ENCODE measurements at places on chromosomes 5 and 9.

- no peak for DNase-seq
Measured at GRCh38 chr5:57501414-57502201, 19.0 kb upstream of the ACTBL2 start.

DNA sequence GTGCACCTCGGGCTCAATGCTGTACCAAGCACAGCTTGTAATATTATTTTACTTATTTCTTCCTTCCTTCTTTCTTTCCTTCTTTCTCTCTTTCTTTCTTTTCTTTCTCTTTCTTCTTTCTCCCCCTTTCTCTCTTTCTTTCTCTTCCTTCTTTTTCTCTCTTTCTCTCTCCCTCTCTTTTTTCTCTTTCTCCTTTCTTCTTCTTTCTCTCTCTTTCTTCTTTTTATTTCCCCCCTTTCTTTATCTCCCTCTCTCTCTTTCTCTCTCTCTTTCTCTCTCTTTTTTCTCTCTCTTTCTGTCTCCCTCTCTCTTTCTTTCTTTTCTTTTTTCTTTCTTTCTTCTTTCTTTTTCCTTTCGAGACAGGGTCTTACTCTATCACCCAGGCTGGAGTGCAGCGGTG, 32.7 kb upstream of the GNE start:
- no peak for DNase-seq

DNA sequence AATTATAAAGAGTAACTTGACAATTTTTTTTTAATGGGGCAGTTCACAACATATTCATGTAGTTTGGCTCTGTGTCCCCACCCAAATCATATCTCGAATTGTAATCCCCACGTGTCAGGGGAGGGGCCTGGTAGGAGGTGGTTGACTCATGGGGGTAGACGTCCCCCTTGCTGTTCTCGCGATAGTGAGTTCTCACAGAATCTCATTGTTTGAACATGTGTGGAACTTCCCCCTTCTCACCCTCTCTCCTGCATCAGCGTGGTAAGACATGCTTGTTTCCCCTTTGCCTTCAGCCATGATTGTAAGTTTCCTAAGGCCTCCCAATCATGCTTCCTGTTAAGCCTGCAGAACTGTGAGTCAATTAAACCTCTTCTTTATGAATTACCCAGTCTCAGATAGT, 40.7 kb downstream of the FBXW11 start:
- DNase-seq = no peak

- no peak for DNase-seq
Measured at GRCh38 chr9:4771788-4772187, 21.0 kb upstream of the RCL1 start.

GRCh38 chr9:98552331-98552730, 156.4 kb downstream of the GABBR2 start:
- DNase-seq = no peak

DNA sequence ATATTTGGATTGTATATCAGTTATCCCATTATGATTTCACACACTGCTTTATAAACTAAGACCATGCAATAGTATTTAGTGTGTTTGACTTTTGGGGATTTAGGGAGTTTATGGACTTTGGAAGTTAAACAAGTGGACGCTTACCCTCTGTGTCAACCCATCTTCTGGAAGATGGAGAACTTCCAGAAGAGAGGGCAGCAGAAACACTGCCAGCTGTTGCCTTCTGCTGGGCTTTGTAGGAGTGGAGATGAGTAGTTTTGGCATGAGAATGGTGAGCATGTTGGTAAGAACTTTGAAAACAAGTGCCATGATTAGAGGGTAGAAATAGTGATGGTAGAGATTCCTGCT, 2.2 kb downstream of the DNAJC25 start:
- no peak for DNase-seq

DNA sequence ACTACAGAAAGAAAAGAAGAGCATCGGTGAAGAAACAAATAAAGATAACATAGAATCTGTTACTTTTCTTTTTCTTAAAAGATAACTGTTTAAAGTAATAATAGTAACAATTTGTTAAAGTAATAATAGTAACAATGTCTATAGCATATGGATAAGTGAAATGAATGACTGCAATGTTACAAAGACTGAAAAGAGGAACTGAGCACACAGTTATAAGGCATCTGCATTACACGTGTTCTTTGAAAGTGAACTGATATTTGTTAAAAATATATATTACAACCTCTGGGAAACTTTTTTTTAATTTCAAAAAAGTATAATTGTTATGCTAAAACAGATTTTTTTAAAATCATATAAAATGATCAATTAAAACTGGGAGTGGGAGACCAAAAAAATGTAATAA, 88.4 kb upstream of the FST start:
- no peak for DNase-seq

DNA sequence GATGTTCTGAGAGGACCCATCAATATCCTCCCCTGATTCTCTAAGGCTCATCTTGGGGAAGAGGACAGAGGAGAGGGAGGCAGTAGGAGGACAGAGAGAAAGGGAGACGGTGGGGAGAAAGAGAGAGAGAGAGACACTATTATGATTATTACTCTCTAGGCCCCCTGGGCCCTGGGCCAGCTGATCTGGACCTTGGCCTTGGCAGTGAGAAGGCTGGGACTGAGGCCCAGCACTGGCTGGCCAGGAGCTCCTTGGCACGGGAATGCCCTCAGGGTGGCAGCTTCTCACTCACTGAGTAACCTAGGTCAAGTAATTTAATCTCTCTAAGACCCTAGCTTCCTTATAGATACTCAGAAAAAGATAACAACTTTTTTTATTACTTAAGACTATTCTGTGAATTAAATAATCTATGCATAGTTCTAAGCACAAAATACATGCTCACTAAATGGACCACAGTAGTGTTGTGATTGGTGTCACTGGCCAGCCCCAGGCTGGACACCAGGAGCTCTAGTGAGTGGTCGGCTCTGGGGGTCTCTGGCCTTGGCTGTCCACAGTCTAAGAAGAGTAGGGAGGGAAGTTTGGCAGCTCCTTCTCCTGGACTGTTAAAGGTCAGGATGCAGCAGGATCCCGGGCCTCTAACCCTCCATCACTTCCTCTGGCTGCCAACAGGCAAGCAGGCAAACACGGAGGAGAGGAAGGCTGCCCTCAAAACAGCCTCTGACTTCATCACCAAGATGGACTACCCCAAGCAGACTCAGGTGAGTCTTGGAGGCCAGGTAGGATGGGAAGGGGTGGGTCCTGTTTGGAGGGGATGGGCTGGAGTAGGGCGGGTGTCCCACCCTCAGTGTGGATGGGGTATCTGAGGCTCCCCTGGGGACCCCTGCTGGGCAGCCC, 50.0 kb downstream of the GSN start:
- DNase-seq = no peak

DNA sequence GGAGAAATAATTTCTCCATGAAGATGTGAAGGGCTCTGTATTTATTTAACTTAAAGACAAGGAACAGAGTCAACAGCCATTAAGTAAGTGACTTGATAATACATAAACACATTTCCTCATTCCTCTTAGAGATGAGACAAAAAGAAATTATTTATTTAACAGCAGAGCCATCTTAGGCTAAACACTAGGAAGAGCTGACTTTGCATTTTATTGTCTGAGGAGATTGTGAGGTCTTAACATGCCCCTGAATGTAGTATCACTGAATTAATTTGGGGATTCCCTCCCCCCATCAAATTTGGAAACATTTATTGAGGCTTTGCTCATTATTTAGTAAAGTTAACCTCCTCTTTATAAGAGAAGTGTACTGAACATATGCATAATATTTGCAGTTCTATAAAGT, 35.2 kb downstream of the TAS2R1 start:
- DNase-seq = no peak

DNA sequence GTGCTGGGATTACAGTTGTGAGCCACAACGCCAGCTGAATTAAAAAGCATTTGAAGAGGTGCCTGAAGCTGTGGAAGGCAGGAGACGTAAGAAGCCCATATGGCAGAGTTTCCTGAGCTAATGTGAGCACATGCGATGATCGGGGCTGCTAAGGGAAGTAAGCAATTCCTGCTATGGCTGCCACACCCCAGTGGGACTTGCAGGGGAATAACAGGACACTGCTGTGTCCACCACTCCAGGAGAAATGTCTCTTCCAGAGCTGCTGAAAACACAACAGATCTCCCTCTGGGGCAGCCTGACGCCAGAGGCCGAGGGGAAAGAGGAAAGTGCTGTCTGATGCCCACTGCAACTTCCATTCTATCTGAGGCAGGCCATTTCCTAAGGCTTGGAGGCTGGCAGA, 46.2 kb upstream of the ANKRD55 start:
- no peak for DNase-seq

DNA sequence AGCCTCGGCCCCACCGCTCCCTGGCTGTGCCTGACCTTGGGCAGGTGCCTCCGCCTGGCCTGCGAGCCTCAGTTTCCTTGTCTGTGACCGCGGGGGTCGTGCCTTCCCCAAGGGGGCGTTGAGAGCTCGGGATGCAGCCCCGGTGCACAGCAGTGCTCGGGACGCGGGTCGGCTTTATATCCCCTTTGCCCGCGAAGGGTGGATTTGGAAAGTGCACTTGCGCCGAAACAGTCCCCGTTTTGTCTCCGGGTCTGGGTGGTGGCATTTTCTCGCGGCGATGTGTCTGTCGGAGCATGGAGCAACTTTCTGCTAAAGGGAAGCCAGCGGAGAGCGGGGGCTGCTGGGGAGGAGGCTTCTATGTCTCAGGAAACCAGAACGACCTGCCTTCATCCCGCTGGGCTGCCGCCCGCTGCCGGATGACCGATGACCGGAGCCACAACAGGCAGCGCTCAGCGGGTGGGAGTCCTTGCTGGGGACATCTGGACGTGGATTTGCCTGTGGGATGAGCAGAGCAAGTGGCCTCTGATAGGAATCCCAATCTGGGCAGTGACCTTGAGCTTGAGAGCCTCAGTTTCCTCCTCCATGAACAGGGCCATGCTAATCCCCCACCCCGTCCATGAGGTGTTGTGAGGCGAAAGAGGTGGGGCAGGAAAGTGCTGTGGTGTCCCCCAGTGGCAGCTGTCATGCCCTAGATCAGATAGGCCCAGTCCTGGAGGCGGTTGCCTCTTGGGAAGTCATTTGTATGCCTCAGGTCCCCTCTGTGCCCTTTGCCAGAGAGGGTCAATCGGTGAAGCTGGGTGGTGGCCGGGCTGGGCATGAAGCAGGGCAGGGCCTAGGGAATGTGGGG, 651 bp downstream of the HRH2 start:
- DNase-seq = peak; percentile 25

GRCh38 chr9:34508951-34509350, 13.8 kb downstream of the ENHO start:
- no peak for DNase-seq

GRCh38 chr9:82421498-82421897, 432.9 kb downstream of the SPATA31D1 start:
- no peak for DNase-seq

GRCh38 chr5:55176176-55176818, 3.3 kb upstream of the CDC20B start:
- DNase-seq = no peak

GRCh38 chr5:157477814-157478494, 17.9 kb downstream of the NIPAL4 start:
- DNase-seq = no peak

DNA sequence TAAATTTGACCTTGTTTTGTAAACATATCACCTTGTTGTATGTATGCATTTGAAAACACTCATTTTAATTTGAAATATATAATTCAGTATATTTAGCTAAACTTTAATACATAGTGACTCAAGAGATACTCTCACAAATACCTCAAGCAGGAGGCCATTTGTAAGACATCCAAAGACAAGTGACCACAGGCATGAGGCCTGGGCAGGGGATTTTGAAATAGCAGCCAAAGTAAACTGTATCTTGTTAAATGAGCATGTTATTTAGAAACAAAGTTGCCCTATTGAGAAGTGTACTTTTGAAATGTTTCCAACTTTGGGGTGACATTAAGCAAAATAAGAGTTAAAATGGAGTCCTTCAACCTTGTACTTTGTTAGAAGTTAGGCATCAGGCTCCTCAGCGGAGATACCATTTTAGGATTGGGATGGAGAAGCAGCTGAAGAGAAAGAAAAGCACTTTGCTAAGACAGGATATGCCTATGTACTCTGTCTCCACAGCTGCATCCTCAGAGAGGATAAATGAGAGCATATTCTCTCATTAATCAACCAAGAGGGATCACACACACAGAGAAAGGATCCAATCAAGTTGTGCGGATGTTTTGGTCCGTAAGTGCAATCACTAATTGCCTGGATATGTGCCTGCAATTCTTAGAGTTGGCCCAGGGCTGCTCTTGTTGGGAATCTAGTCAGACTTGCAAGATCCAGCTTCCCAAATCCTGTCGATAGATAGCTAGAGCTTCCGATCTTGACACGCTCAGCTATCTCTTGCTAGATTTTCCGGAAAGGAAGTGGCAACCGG, 157.5 kb upstream of the HAPLN1 start:
- DNase-seq = no peak

DNA sequence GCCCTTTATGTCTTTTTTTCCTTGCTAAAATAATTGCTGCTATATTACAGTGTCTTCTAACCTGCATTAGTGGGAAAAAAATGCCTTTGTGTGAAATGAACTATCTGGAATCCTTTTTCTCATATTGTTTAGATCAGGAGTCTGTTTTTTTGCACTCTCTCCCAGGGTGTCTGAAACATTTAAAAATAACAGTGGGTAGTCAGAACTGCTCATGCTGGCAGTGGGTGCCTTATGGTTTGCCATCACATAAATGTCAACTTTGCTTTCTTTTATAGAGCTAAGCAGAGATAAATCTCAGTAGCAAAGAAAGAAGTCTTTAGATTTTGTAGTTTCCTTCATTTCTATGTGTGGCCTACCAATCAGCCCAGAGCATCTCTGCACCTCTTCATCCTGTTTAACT, 347.8 kb upstream of the RGMB start:
- DNase-seq = no peak

- no peak for DNase-seq
Measured at GRCh38 chr5:80094236-80094738, 59.1 kb downstream of the THBS4 start.

DNA sequence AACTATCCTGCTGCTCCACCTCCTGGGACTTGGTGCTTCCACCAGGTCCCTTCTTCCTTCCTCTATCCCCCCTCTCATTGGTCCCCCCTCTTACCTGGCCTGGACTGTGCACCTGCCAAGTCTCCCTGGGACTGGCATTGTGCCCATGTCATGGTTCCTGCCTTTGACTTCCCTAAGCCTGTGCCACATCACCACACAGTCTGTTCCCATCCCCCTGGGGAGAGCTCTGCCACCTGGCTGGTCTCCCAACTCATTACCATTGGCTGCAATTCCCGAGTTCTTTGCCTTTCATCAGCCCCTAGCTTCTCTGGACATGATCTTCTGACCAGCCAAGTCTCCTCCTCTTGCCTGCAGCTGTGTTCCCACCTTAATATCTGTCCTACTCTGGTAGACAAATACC, 180.3 kb downstream of the SREK1 start:
- no peak for DNase-seq

DNA sequence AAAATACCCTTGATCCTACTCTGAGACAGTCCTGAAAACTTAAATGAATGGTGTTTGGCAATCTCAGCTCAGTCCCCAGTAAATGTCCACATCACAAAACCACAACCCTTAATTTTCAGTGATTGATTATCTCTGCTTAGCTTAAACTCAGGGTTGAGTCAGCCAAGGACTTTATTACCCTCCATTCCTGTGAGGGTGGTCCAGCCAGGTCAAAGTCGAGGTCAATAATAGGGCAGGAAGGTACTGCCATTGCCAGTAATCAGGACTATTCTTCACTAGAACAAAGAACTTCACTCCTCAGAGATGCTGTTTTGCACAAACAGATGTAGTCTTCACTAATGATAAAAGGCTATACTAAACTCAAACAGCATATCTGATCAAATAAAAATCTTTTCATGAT, 499.4 kb downstream of the ISL1 start:
- DNase-seq = no peak

Measured in CD4-positive, alpha-beta T cell treated with Interleukin-17A for 1 hour (primary cell).